Neural progenitor cell (in vitro differentiated cells): ENCODE measurements at places on chromosomes 3 and 15.
A peak's percentile ranks its signal among the peaks of the same experiment; 100 is the strongest.

DNA sequence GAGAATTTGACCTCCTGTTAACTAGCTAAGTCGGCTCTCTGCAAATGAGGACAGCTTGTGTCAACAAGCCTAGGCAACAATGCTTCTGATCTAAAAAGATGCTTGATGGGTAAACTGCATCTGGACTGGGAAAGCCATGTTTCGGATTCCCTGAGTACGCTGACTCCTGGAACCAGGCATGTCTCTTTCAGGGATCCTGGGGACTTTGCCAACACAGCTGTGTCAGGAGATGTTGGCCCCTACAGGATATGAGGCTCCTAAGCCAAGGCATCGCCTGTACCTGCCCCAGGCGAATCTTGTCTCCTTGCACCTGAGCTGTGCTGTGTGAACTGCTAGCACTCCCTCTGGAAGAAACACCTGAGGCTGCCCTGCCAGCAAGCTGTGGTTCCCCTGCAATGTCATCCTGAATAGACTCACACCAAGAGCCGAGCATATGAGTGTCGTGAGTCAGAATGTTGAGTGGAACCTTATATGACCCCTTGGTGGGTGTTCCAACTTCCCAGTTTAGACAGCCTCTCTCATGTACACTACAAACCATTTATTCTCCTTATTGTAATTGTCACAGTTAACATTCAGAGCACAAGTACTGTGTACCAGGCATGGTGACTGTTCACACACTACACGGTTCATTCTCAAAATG, 17.0 kb downstream of the EOGT start:
- no peak for DNase-seq

GRCh38 chr3:4804161-4805058, 174.8 kb upstream of the BHLHE40 start:
- DNase-seq: no peak

DNA sequence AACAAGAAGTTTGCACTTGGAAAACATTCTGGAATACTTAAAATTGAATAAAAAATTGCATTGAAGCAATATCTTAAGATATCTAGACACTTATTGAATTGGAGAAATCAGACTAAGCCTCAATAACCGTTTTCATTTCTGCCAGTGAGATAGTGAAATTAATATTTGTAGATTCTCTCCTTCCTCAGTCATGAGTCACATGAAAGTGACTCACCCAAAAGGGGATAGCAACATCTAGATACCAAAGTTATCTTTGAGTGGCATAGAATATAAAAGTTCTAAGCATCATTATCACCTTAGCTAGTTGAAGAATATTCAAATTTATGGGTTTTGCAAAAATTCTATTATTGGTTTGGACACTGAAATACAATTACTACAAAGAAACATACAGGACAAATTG, 614.8 kb upstream of the ZNF717 start:
- no peak for DNase-seq

GRCh38 chr3:48684480-48685143, 1.1 kb downstream of the NCKIPSD start:
- no peak for DNase-seq

GRCh38 chr3:192422321-192422996, 304.9 kb downstream of the FGF12 start:
- DNase-seq: no peak

DNA sequence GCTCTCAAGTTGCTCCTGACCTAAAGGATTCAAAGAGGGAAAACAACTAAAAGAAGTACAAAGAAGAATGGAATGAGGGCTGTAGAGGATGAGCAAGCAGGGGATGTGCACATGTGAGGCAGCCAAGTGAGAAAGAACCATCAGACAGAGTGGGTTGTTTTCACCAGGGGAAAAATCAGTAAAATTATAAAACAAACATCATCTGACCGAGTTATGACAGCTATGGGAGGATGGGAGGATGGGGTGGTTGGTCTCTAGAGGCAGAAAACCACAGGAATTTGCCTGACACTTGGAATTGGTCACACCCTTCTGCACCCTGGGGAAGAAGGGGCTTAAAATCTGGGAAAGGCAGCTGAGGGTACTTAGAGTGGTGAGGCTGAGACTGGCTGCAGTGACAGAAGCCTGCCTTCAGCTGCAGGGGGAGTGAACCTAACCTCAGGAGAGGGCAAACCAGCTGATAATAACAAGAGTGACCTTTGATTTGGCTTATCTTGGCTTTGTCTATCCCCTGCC, 10.1 kb downstream of the ARHGAP31 start:
- peak; percentile 23 for DNase-seq

DNA sequence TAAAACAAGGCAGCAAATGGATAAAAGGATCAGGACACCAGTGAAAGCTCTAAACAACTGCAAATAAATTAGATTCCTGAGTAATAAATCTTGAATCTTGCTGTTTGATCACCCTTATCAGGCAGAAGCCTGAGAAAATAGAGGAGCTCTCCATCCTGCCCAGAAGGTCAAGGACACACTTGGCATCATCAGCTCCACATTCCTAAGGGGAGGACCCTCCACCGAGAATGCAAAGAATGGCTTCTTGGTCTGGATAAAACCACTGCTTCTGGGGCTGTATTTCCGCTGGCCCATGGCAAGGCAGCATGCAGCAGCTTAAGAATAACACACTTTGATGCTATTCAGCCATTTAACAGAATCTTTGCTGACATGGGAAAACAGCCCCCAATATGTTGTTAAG, 108.9 kb upstream of the TSC22D2 start:
- DNase-seq: no peak

GRCh38 chr3:50552598-50552997, 14.9 kb downstream of the C3orf18 start:
- no peak for DNase-seq

DNA sequence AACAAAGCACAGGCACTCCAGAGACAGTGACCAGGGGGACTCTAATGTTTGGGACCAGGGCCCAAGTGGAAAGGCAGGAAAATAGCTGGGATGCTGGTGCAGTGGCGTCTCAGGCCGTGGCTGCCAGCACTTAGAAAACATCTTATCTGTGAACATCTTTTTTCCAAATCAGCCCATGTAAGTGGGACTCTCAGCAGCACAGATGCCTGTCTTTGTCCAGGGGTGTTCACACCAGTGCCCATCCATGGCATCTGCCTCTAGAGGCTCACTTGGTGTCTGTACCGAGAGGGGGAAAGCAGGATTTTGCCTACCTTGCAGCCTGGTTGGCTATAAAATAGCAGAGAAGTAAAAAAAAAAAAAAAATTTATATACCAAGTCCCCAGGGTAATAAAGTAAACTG, 26.7 kb downstream of the SLC12A8 start:
- no peak for DNase-seq

- peak; percentile 6 for DNase-seq
Observed at GRCh38 chr3:84108442-84108971, 850.3 kb upstream of the CADM2 start.

DNA sequence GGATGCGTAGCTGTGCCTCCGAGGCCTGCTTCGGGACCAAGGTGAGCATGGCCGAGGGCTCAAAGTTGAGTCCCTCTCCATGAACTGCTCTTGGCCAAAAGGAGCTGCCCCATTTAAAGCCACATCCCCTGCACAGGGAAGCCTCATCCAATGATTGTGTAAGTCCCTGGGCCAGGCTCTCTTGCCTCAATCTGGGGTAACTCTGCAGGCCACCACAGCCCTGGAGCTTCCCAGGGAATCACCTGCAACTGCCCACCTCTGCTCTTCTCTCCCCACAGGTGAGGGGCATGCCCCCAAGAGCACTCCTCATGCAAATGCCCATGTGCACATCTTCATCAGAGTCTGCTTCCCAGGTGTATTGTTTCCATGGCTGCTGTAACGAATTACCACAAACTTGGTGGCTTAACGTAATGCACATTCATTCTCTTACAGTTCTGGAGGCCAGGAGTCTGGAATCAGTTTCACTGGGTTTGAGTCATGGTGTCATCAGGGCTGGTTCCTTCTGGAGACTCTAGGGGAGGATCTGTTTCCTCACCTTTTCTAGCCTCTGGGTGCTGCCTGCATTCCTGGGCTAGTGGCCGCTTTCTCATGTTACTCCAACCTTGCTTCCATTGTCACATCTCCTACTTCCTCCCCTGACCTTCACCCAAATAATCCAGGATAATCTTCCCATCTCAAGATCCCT, 25.0 kb upstream of the LOXL1 start:
- no peak for DNase-seq

DNA sequence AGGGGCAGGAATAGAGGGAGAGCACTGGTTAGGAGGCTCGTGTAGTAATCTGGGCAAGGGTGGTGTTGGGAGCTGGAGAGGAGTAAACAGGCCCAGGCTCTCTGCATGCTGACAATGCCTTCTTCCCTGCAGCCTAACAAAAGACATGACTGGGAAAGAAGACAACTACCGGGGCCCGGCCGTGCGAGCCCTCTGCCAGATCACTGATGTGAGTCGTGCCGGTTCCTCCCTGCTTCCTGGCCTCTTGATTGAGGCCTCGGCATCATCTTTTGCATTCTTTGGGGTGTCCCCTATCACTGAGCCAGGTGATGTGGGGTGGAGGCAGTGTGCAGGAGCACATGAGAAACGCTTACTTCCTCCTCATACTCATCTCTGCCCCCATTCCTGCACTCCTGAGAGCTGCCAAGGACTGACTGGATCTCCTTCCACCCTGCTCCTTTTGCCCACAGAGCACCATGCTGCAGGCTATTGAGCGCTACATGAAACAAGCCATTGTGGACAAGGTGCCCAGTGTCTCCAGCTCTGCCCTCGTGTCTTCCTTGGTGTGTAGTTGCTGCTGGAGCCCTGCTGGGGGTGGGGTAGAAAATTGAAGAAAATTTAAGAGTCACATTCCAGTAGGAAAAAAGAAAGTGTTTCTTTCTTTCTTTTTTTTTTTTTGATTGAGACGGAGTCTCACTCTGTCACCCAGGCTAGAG, 5.3 kb downstream of the COPG1 start:
- DNase-seq: no peak

DNA sequence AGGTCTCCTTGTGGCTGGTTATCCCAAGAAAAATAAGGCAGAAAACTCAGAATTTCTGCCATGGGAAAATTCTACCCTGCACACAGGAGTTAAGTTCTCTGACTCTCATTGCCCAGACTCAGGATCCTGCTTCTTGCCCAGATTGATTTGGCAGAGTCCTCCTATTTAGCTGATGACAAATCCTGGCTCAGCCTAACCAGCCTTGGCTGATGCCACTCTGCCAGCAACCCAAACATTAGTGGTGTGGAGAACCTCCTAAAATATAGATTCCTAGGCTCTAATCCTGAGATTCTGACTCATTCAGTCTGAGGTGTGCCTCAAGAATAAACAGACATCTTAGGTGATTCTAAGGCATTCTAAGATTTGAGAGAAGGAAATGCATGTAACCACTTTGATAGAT, 60.5 kb upstream of the ACTC1 start:
- no peak for DNase-seq

GRCh38 chr3:23612296-23612891, 193.4 kb upstream of the UBE2E1 start:
- no peak for DNase-seq
